Mesangial cell (primary cell): ENCODE measurements at places on chromosomes 6 and 20. TPM values are rescaled to one million over a fixed set of nuclear protein-coding genes. Genes with fewer than 3 reads are reported as not detected.

Gene OTOR
- not detected in 2 replicates for total RNA-seq

Gene TFAP2C
- total RNA-seq: 0.13 and 1.5 TPM in 2 replicates

Gene FAM209B
- not detected in 2 replicates for total RNA-seq

Gene LY6G6F
- total RNA-seq: not detected in 2 replicates

Gene TBX18
- total RNA-seq: 1.3 and 2.5 TPM in 2 replicates

Gene VNN1
- not detected in 2 replicates for total RNA-seq

Gene GSTA1
- not detected in 2 replicates for total RNA-seq

Gene GSTA3
- total RNA-seq: not detected in 2 replicates

Gene FAXC
- 3.7 and 5.5 TPM in 2 replicates for total RNA-seq

Gene UFL1
- 10.9 and 13.3 TPM in 2 replicates for total RNA-seq

Gene FAM217A
- total RNA-seq: not detected in 2 replicates

Gene ZNF217
- total RNA-seq: 16.3 and 23.3 TPM in 2 replicates

Gene MEP1A
- total RNA-seq: not detected in 2 replicates

Gene HLA-DQB1
- 1.0 TPM in 1 of 2 replicates, not detected in the other for total RNA-seq

Gene CLPSL2
- not detected in 2 replicates for total RNA-seq

Gene NFATC2
- 2.3 and 3.5 TPM in 2 replicates for total RNA-seq

Gene SEC23B
- 41.1 and 44.4 TPM in 2 replicates for total RNA-seq

Gene PBOV1
- total RNA-seq: not detected in 2 replicates

Gene CST4
- total RNA-seq: not detected in 2 replicates

Gene CST2
- total RNA-seq: 1.5 and 17.5 TPM in 2 replicates

Gene NT5DC1
- 5.5 and 6.1 TPM in 2 replicates for total RNA-seq

Gene YTHDF1
- total RNA-seq: 27.2 and 37.1 TPM in 2 replicates

Gene DNAH8
- under 0.01 TPM in 1 of 2 replicates, not detected in the other for total RNA-seq

Gene NOX3
- not detected in 2 replicates for total RNA-seq

Gene BCKDHB
- total RNA-seq: 8.8 and 15.8 TPM in 2 replicates

Gene SLC17A3
- total RNA-seq: 0.89 TPM in 1 of 2 replicates, not detected in the other

Gene IPCEF1
- 0.33 and 0.51 TPM in 2 replicates for total RNA-seq

Gene PPP1R3G
- 0.33 and 1.0 TPM in 2 replicates for total RNA-seq

Gene LGSN
- not detected in 2 replicates for total RNA-seq

Gene RNF182
- total RNA-seq: 3.7 and 3.8 TPM in 2 replicates

Gene ANKRD60
- not detected in 2 replicates for total RNA-seq

Gene EFCAB8
- total RNA-seq: under 0.01 TPM in 1 of 2 replicates, not detected in the other

Gene BPI
- 0.33 TPM in 1 of 2 replicates, not detected in the other for total RNA-seq

Gene AURKA
- total RNA-seq: 5.2 and 90.3 TPM in 2 replicates

Gene HLA-DOA
- total RNA-seq: under 0.01 TPM in 1 of 2 replicates, not detected in the other

Gene CPXM1
- total RNA-seq: 50.2 and 158 TPM in 2 replicates

Gene SPEF1
- total RNA-seq: 0.16 and 0.76 TPM in 2 replicates

Gene OR12D3
- not detected in 2 replicates for total RNA-seq

Gene TMEM74B
- total RNA-seq: not detected in 2 replicates

Gene NINL
- total RNA-seq: 6.0 and 13.7 TPM in 2 replicates

Gene SH3BGRL2
- 6.7 and 7.0 TPM in 2 replicates for total RNA-seq

Gene RBBP8NL
- total RNA-seq: not detected in 2 replicates

Gene SYCP2L
- total RNA-seq: 0.33 and 0.38 TPM in 2 replicates

Gene SMPD2
- total RNA-seq: 10.3 and 13.5 TPM in 2 replicates

Gene ELOVL2
- total RNA-seq: under 0.01 and 1.3 TPM in 2 replicates

Gene MACROD2
- total RNA-seq: 0.49 and 1.4 TPM in 2 replicates

Gene MATN4
- total RNA-seq: not detected in 2 replicates

Gene IYD
- total RNA-seq: not detected in 2 replicates

Gene TOX2
- total RNA-seq: 5.1 and 6.6 TPM in 2 replicates

Gene MARCKS
- total RNA-seq: 100 and 124 TPM in 2 replicates

Gene EPHA7
- total RNA-seq: 1.1 and 26.4 TPM in 2 replicates

Gene DUSP15
- 0.49 and 1.4 TPM in 2 replicates for total RNA-seq

Gene SIRPA
- 60.0 and 67.2 TPM in 2 replicates for total RNA-seq

Gene SLC16A10
- total RNA-seq: 1.9 and 2.8 TPM in 2 replicates

Gene CNBD2
- total RNA-seq: 5.4 and 7.7 TPM in 2 replicates

Gene IP6K3
- total RNA-seq: 0.98 and 8.2 TPM in 2 replicates

Gene MYBL2
- total RNA-seq: 6.7 and 118 TPM in 2 replicates
